ENCODE measurements at places on chromosomes 13 and 19. TPM values are rescaled to one million over a fixed set of nuclear protein-coding genes. Genes with fewer than 3 reads are reported as not detected.

- no peak for DNase-seq
These were observed 4.7 kb upstream of the GJB2 start for GRCh38 chr13:20197361-20197834.

DNA sequence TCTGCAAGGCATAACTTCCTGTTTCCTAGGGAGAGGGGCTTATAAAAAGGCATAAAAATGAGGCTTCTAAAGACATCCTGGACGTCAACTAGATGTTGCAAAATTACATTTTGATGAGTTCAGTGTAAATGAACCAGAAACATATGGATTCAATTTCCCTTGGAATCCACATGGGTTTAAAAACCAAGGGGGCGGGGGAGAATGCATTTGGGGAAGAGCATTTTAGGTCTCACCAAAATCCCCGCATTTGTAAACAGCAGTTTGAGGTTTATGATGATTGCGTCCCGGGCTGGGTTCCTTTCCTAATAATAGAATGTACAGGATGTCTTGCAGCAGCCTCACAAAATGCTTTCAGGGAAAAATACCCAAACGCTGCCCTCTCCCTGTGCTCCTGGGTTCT is 407.8 kb downstream of the ZNF536 start:
- DNase-seq = no peak

GRCh38 chr19:17953316-17953801 is 13.5 kb upstream of the KCNN1 start:
- no peak for DNase-seq

RNF113B gene
- not detected for total RNA-seq

GRCh38 chr19:5621945-5622464 is 571 bp downstream of the SAFB2 start:
- no peak for DNase-seq

OR4F17 gene
- not detected for total RNA-seq

GRCh38 chr13:42211704-42212464 is 60.1 kb upstream of the AKAP11 start:
- no peak for DNase-seq

GRCh38 chr19:18173054-18173571 is 500 bp upstream of the IFI30 start:
- peak; percentile 75 for DNase-seq

GTF2F1 gene
- 30.9 TPM for total RNA-seq
